Left renal pelvis (tissue), 4 donors: ENCODE measurements at places on chromosomes 6 and 20. TPM values are rescaled to one million over a fixed set of nuclear protein-coding genes. Genes with fewer than 3 reads are reported as not detected.

Gene CPXM1
- 251 TPM for polyA plus RNA-seq

Gene CGA
- polyA plus RNA-seq: 0.56 TPM

Gene ARMC12
- polyA plus RNA-seq: 1.5 TPM

Gene PHACTR1
- polyA plus RNA-seq: 17.5 TPM

GRCh38 chr6:136486357-136486756 is 63.9 kb downstream of the MAP7 start:
- DNase-seq: no peak

- DNase-seq: no peak
Observed at GRCh38 chr6:118917546-118918328, 17.2 kb downstream of the MCM9 start.

- DNase-seq: no peak
Observed at GRCh38 chr20:46400253-46400652, 6.2 kb downstream of the ELMO2 start.

GRCh38 chr20:33419140-33419974 is 18.0 kb upstream of the CDK5RAP1 start:
- DNase-seq: no peak

- no peak for DNase-seq
Observed at GRCh38 chr6:83893024-83893423, 33.5 kb downstream of the CYB5R4 start.

GRCh38 chr20:21559305-21559704 is 45.4 kb upstream of the NKX2-2 start:
- DNase-seq: no peak

DNA sequence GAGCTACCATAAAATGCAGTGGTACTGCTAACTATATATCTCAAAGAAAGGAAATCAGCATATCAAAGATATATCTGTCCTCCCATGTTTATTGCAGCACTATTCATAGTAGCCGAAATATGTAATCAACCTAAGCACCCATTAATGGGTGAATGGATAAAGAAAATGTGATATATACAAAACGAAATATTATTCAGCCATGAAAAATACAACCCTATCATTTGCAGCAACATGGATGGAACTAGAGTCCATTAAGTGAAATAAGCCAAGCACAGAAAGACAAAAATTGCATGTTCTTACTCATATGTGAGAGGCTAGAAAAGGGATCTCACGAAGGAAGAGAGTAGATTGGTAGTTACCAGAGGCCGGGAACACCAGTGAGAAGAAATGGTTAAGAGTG is 126.1 kb downstream of the PDE10A start:
- DNase-seq: no peak

- DNase-seq: no peak
Observed at GRCh38 chr6:113447088-113447831, 409.9 kb upstream of the MARCKS start.

- no peak for DNase-seq
Observed at GRCh38 chr20:39378776-39379175, 416.6 kb downstream of the DHX35 start.
